Activated T-helper 1 cell treated with Interleukin-2 at 50 U/mL for 16 hours (primary cell): ENCODE measurements at places on chromosomes 1 and 21.

DNA sequence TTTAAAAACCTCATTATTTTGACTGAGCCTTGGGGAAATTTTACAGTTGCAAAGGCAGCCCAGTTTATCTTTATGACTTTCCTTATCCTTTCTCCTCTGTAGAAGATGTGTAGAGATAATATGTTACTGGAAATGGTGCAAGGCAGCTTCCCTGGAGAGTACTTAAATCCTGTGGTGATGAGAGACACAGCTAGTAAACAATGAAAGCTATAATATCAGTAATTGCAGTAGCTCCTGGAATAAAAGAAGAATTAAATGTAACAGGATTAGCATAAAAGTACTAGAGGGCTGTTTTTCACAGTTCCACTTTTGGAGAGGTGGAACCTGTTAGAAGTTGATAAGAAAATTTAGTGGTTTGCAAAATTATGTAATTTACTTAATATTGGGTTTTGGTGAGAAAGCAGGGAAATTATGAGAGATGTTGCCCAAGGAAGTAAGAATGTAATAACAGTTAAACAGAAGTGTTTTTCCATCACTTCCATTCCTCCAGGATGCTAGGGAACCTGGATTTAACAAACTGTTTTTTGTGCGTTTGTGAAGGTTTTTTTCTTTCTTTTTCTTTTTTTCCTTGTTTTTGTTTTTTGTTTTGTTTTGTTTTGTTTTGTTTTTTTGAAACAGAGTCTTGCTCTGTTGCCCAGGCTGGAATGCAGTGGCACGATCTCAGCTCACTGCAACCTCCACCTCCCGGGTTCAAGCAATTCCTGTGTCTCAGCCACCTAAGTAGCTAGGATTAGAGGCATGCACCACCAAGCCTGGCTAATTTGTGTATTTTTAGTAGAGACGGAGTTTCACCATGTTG, 15.7 kb upstream of the EDEM3 start:
- DNase-seq, result no peak

DNA sequence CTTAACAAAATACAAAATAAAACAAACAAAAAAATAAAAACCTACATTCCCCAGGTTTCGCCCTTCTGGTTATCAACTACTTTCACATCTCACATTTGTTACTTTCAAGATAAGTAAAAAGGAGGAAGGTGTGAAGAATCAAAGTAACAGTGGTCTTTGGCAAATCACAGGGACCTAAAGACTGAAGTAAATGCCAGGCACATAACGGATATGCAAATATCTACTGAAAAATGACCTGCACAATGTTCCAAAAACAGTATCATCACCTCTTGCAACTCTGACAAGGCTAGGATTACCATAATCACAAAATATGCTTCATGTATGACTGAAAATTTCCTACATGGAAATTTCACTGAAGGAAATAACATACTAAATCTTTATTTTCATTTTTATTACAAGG, 29.3 kb downstream of the COP1 start:
- no peak for DNase-seq

DNA sequence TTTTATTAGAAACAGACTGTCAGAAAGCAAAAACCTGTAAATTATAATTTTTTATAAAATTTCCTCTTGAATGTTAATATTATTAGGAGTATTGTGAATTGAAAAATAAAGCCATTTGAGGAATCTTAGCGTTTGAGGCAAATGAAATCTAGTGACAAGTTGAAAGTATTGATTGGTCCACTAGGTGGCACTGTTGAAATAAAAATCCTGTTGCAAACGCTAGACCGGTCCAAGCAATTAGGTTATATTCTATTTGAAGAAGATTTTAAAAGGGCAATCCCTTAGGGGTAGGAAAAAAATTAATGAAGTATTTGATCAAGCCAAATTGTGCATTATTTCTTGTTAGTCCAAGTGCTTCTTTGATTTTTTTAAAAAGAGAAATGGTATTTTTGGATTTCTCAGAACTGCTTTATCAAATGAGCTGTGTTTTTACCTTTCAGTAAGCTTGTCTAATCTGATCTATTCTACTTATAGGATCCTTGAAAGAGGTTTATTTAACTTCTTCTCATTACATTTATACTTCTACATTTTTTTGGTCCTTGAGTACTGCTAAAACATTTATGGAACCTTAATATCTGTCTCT, 57.7 kb downstream of the ATG4C start:
- no peak for DNase-seq

DNA sequence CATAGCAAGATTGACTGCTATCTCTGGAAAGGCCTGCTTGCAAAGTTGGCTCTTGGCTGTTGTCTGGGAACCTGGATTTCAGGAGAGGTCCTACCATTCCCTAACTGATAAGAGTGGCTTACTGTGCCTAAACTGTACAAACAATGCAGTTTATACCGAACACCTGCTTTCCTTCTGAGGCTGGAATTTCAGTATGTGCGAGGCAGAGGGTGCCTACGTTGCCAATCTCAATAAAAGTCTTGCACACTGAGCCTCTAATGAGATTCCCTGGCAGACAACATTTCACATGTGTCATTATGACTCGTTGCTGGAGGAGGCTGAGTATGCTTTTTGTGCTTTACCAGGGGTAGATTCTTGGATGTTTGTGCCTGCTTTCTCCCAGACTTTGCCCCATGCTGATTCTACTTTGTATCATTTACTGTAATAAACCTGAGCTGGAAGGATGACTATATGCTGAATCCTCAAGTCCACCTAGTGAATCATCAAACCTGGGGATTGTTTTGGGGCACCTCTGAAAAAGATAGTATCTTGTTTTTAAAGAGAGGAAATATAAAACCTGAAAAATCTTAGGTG, 58.9 kb upstream of the GNG4 start:
- DNase-seq, result no peak

DNA sequence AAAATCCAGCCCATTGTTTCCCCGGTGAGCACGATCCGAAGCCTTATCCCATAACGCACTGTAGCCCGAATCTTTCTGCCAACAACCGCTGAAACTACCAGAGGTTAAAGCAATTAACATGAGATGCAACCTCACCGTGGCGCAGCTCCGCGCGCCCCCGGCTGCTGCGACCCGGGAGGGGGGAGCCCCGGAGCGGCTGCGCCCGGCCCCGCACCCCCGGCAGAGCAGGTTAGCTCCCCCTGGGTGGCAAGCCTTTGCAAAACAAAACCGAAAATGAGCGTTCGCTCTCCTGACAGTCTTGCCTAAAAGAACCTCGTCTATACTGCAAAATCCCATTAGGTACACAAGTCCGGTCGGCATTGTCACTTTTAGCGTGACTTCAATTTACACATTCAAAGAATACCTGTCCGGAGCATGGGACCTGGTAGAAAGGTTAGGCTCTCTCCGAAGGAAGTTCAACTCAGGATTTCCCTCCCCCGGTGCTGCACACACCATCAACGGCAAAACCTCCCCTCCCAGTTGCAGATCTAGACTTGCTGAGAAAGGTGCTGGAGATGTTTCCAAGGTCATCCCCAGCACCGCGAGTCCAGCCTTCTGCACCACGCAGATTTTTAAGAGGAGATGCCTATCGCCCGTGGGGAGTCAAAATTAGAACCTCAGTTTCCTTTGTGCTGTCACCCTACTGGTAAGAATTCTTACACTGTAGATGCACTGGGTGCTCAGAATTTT, 107.5 kb downstream of the ZNF281 start:
- peak; percentile 53 for DNase-seq

DNA sequence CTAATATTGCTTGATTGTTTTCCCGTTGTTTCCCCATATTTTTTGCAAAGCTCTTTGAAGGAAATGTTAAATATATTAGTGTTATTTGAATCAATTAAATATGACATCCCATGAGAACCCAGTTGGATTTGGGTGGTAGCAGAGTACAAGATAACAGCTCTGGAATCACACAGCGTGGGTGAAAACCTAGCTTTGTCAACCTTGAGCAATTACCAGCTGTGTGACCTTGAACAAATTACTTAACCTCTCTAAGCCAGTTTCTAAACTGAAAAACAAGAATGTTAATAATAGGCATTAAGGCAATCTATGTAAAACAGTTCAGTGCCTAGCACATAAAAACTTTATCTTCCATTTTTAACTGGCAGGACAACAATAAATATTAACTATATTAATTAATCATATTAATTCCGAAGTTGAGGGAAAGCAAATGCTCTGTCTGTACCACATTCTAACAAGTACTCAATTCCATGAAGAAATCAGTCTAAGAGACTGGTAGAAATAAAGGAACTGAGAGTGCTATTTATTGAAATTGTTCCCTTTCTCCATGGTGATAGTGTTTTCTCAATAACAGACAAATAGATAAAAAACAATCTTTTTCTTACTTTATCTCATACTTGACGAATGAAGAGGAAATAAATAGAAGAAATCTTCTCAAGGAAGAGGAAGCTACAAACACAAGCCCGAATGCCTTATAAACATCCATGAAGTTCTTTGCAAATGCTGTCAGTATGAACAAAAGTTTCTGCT, 27.0 kb downstream of the DNASE2B start:
- DNase-seq, result no peak

- no peak for DNase-seq
Measured at GRCh38 chr1:182917378-182917777, 35.6 kb downstream of the SHCBP1L start.

GRCh38 chr1:64473367-64473766, 3.4 kb downstream of the CACHD1 start:
- DNase-seq, result no peak

- no peak for DNase-seq
Measured at GRCh38 chr1:80278936-80279335, 1272.4 kb upstream of the ADGRL4 start.

GRCh38 chr1:175597969-175598765, 145.2 kb downstream of the TNR start:
- DNase-seq, result no peak

DNA sequence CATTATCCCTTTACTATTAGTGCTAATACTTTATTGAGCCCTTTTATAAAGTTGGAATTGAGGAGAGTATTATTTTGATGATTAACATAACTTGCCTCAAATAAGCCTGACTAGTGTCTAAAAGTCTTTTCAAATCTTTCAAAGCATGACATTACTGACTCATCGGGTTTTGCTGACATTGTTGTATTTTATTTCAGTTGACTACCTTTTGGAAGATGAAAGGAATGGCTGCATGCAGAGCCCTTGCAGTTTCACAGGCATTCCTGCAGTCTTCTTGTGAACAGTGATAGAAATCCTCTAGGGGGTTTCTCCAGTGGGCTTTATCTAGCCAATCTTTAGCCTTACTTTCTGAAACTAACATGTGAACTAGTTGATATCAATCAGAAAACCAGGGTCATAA, 43.0 kb upstream of the TMEM61 start:
- no peak for DNase-seq
